Activated effector memory CD4-positive, alpha-beta T cell treated with Interleukin-2 at 50 U/mL for 16 hours (primary cell): ENCODE measurements at places on chromosomes 13 and 19.

- peak; percentile 47 for DNase-seq
Measured at GRCh38 chr19:7852851-7853769, 21.1 kb downstream of the PRR36 start.

DNA sequence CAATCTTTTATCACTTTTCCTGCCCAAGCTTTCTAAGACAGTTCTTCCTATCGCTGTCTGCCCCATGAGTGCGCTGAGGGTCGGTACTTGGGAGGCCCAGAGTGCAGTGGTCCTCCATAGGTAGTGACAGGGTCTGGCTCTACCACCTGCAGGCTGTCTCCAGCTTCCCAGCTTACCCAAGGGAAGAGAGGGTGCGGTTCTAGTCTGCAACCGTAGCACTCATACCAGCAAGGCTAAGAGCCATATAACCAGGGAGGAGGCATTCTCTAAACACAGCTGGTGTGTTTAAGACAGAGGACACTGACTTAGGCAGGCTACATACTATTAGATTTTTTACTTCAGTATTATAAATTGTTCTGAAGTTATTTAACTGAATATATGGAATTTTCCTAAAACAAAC is 8.2 kb downstream of the PROZ start:
- no peak for DNase-seq

GRCh38 chr19:40235238-40236025 is 8.9 kb upstream of the CCNP start:
- no peak for DNase-seq

GRCh38 chr13:33045851-33046592 is 29.8 kb downstream of the KL start:
- no peak for DNase-seq

DNA sequence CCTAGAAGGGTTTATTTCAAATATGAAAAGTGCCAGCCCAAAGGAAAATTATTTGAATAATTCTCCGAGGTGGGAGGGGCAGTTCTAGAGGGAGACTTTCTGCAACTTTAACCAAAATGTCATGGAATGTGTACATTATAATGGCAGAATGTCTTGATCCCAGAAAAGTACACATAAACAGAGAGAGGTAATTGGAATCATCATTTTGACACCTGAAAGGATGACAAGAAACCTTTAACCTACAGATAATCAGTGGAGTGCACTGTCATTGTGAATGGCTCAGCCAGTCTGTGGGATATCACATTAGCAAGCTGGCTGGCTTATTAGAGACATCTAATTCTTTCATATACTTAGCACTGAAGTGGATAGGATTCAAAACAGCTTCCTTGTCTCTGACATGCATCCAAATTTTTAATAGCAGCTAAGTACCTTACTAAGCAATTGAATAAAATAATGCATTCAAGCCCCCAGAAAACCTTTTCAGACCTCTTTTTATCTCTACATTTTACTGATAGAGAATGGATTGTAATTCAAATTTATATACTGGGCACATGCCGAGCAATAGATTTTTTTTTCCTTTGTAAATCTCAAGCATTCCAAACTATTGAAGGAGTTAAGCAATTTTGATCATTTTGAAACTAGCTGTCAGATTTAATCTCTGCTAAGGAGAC is 468.6 kb downstream of the COG6 start:
- DNase-seq: no peak

DNA sequence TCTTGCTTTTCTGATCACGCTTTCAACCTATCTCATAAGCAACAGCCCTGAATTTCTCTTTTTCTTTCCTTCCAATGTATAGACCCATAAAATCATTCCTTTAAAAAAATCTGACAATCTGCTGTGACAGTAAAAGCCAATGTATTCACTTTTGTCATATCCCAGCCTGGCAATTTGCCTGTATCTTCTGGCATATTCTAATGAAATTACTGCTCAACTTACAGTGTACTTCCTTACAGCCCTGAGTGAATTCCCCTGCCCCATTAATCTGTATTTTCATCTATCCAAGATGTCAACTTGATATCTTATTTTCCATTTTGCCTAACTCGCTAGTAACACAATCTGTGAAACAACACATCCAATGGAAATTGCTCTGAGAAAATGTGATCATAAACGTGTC is 18.0 kb upstream of the SERP2 start:
- DNase-seq: no peak

DNA sequence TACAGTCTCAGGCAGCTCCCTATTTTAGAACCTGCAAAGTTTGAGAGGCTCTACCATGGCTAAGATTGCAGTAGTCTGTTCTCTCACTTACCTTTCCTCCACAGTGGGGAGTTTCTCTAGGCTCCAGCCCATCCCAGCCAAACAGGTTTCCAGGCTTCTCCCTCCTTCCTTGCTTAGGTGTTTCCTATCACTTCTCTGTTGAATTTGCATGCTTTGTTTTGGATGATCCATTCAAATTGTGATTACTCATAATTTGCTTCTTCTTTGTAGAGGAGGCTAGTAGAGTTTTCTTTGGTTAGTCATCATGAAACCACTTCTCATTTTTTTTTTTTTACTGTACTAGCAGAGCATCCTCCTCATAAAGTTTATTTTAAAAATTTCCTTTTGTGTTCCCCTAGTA is 1242.2 kb upstream of the MIR17HG start:
- DNase-seq: no peak

DNA sequence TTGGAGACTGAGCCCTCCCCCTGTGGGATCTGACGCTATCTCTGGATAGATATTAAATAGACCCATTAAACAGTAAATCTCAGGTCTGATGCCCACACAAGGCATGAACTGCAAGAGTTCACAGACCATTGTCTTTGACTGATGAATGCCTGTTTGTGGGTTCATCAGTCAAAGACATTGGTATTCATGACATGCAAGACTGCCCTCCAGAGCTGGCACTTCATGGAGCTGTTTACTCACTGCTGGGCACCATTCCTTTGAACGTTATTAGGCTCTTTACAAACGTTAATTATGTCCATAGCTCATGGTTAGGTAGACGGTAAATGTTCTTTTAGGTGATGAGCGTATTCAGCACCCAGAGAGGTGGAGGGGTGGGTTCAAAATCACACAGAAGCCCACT is 111.8 kb upstream of the PABPC3 start:
- no peak for DNase-seq

GRCh38 chr13:85091631-85092234 is 707.5 kb downstream of the SLITRK6 start:
- DNase-seq: no peak

DNA sequence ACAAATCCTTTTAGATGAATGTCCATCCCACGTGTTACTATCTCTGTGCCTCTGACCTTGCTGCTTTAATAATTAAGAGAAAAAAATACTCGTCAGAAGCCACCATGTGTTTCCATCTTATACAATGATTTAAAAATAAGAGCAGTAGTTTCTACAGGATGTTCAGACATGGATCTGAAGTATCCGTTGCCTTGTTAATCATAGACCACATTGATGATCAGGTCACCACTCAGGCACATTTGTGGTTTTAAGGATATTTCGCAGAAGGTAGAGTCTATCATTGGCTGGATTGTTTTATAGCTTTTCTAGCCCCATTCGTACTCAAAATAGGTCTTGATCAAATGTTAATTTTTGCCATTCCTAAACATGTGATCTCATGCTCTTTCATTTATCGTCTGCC is 710.0 kb upstream of the ARGLU1 start:
- DNase-seq: no peak

- no peak for DNase-seq
Measured at GRCh38 chr19:12244370-12244769, 50.3 kb downstream of the ZNF44 start.

DNA sequence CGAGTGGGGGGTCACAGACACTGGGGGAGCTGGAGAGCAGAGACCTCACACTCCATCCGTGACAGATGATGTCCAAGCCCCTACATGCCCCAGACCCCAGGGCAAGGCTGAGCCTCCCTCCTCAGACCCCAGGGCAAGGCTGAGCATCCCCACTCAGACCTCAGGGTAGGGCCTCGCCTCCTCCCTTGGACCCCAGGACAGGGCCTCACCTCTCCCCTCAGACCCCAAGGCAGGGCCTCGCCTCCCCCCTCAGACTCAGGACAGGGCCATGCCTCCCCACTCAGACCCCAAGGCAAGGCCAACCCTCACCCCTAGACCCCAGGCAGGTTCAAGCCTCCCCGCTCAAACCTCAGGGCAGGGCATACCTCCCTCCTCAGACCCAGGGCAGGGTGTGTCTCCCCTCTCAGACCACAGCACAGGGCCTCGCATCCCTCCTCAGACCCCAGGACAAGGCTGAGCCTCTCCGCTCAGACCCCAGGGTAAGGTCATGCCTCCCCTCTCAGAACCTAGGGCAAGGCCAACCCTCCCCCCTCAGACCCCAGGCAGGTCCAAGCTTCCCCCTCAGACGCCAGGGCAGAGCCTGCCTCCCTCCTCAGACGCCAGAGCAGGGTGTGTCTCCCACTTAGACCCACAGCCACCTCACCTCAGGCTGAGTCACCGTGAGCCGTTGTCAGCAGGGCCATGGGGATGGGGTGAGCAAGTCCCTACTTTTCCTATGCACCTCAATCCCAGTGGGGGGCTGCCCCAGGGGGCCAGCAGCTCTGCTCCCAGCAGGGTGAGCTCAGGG is 1.7 kb upstream of the S1PR4 start:
- DNase-seq: peak; percentile 76

DNA sequence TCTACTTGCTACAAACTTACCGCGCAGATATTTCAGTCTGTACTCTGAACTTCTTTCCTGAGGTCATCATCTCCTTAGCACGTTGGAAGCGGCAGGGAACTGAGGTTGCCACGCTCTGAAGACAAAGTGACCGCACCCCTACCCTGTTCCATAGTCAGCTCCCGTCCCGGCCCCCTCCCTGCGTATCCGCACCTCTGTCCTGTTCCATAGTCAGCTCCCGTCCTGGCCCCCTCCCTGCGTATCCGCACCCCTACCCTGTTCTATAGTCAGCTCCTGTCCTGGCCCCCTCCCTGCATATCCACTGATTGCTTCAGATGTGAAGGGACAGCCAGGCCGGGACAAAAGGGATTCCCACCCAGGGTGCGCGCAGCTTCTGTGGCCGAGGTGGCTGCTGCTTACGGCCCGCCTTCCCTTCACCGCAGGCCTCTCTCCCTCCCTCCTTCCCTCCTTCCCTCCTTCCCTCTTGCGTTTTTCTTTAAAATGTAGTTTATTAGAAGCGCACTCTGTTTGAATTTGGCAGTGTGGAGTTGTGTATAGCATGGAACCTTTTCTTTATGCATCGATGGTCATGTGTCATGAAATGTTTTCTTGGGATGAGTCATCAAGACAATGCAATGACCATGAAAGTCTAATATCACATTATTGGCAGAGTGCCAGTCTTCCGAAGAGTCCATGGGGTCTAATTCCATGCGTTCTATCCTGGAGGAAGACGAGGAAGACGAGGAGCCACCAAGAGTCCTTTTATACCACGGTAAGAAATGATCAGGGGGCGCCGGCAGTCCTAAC is 21.9 kb upstream of the NDUFS7 start:
- DNase-seq: no peak

DNA sequence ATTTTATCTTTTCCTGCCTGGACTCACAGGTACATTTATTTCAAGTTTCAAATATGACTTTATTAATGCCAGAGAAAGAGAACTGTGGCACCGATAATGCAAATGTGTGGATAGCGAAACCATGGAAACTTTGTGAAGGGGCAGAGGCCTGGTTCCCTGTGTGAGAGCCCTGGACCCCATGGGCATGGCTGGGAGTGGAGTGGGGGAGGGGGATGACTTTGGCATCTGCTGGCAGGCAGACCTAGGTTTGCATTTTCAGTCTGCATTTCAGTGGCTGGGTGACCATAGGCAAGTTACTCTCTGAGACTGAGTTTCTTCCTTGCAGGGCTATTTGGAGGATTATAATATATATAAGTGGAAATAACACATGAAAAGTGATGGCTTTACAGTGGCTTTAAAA is 163.8 kb upstream of the TMTC4 start:
- no peak for DNase-seq

DNA sequence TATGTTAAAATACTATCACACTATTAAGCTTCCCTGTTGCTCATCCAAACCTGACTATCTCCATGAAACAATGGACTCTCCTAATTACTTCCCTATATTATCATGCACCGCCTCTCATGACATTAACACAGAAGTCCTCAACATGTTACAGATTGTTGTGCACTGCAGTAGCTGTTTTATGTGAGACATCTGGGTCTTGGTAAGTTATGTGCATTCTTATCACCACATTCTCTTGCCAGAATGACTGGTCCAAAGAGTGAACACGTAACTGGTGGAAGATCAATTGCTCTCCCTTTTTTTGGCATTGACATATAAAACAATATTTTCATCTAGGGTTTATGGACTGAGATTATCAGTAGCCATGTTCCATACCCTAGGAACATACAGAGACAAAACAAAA is 59.4 kb downstream of the POSTN start:
- no peak for DNase-seq
